Myocyte (in vitro differentiated cells): ENCODE measurements at places on chromosomes 1 and 21. TPM values are rescaled to one million over a fixed set of nuclear protein-coding genes. Genes with fewer than 3 reads are reported as not detected.
A peak's percentile ranks its signal among the peaks of the same experiment; 100 is the strongest.

The CD1D gene
- total RNA-seq, result 0.08 TPM in 1 of 2 replicates, not detected in the other

The PCSK9 gene
- 1.2 and 8.8 TPM in 2 replicates for total RNA-seq

The ZBTB40 gene
- total RNA-seq, result 19.0 and 19.9 TPM in 2 replicates

- DNase-seq, result peak; percentile 93
These were observed 185.6 kb upstream of the RUNX1 start for GRCh38 chr21:35234725-35235124.

GRCh38 chr1:113046569-113046968, 26.4 kb upstream of the LRIG2 start:
- no peak for DNase-seq

- no peak for DNase-seq
These were observed 16.7 kb upstream of the PDE9A start for GRCh38 chr21:42636520-42637266.

- DNase-seq, result no peak
These were observed 128.9 kb upstream of the NR5A2 start for GRCh38 chr1:199898654-199899053.

- no peak for DNase-seq
These were observed 41.5 kb downstream of the IER5 start for GRCh38 chr1:181129771-181130606.

- no peak for DNase-seq
These were observed 2.7 kb downstream of the SCYL3 start for GRCh38 chr1:169890761-169891538.

- no peak for DNase-seq
These were observed 15.2 kb downstream of the H6PD start for GRCh38 chr1:9249534-9250410.

DNA sequence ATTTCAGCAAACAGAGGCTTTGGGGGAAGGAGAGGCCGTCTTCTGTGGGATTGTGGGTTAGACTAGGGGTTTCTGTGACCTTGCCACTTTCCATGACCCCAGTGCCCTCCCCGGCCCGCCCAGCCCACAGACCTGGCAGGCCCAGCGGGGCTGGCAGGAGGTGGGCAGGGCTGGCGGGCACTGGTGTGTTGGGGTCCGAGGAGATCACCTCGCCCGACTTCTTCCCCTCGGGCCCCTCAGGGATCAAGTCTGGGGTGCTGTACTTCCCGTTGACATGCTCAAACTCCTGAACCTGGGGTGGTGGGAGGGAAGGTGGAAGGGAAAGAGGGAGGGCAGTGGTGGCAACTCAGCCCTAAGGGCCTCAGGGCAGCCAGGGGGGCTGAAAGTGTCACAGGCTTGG, 56.3 kb downstream of the CHD5 start:
- no peak for DNase-seq
